WTC11 (cell line): ENCODE measurements at places on chromosomes 2 and 18. TPM values are rescaled to one million over a fixed set of nuclear protein-coding genes. Genes with fewer than 3 reads are reported as not detected.

The NXPH2 gene
- 0.55 to 0.94 TPM (median 0.92 TPM) in 3 replicates for total RNA-seq

The PECR gene
- total RNA-seq = 13.9 to 21.3 TPM (median 19.6 TPM) in 3 replicates

The FEV gene
- not detected in 3 replicates for total RNA-seq

DNA sequence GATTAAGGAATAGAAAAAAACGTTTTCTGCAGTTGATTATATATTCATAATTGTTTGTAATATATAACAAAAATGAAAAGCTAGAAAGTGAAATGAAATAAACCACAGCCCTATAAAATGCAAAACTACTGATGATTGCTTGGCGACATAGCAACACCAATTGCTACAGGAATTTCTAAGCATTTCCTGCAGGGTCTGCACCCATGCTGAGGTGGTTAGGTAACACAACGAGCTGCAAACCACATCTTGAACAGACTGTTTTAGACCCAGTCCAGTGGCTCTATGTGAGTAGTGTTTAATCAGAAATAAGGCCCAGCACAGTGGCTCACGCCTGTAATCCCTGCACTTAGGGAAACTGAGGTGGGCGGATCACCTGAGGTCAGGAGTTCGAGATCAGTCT lies 17.2 kb upstream of the UGT1A9 start:
- no peaks in the 10 kb centered on the region for H3K4me1 ChIP-seq
- no peaks in the 10 kb centered on the region; the same call in 1 of the 2 replicates for H3K27me3 ChIP-seq
- no peak overlapping the region for H3K4me3 ChIP-seq

GRCh38 chr18:59681051-59681450 lies 16.2 kb downstream of the CCBE1 start:
- H3K27me3 ChIP-seq = peaks cover 14% of the 10 kb centered on the region
- DNase-seq = no peak
- H3K4me1 ChIP-seq = peaks cover 51% of the 10 kb centered on the region
- no peak overlapping the region for H3K27ac ChIP-seq
- H3K36me3 ChIP-seq = no peaks in the 10 kb centered on the region

- no peaks in the 10 kb centered on the region for H3K27me3 ChIP-seq
- no peak for DNase-seq
- no peak overlapping the region for H3K4me3 ChIP-seq
- peaks cover 11% of the 10 kb centered on the region for H3K4me1 ChIP-seq
- H3K36me3 ChIP-seq = no peaks in the 10 kb centered on the region
- peak overlapping the region; percentile 12; the same call in 1 of the 2 replicates for H3K27ac ChIP-seq
Observed at GRCh38 chr2:109195193-109196045, 66.4 kb downstream of the SH3RF3 start.

DNA sequence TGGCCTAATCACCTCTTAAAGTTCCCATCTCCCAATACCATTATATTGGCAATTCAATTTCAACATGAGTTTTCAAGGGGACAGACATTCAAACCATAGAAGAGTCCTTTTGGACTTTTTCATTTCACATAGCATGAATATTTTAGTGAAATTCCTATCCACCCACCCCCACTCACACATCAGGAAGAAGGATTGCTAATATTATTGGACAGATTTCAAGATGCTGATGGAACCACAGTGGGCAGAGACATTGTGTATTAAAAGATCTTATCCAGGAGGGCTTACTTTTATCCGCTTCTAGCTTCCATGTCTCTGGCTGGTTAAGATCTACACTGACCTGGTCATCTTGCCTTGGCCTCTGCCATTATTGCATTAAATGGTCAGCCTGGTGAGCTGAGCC lies 297.4 kb upstream of the ACVR2A start:
- H3K4me3 ChIP-seq = no peak overlapping the region
- DNase-seq = no peak
- H3K36me3 ChIP-seq = no peaks in the 10 kb centered on the region
- no peak overlapping the region for H3K27ac ChIP-seq

GRCh38 chr2:162385536-162385935 lies 41.6 kb downstream of the GCA start:
- H3K27ac ChIP-seq = no peak overlapping the region
- no peak overlapping the region for H3K4me3 ChIP-seq
- no peaks in the 10 kb centered on the region for H3K27me3 ChIP-seq
- peaks cover 3% of the 10 kb centered on the region for H3K4me1 ChIP-seq

GRCh38 chr2:145026456-145027455 lies 506.8 kb upstream of the ZEB2 start:
- H3K27ac ChIP-seq = no peak overlapping the region
- no peaks in the 10 kb centered on the region for H3K27me3 ChIP-seq
- DNase-seq = no peak
- H3K4me3 ChIP-seq = no peak overlapping the region

DNA sequence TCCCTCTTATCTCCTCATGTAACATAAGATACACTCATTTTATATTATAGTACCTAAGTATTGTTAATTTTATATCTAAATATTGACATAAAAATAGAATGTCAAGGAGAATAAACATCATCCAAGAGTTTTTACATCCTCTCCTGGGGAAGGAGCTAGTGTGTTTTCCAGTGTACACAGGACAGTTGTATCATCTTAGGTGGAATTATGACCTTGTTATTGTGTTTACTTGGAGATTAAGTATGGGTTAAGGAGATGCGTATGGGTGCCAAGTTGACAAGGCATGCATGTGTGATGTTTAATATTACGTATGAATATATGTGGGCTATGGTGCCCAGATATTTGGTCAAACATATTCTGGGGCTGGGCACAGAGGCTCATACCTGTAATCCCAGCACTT lies 11.2 kb upstream of the DDX1 start:
- H3K36me3 ChIP-seq = no peaks in the 10 kb centered on the region
- peaks cover 10% of the 10 kb centered on the region for H3K4me1 ChIP-seq
- DNase-seq = no peak
- peaks cover 7% of the 10 kb centered on the region; the same call in 1 of the 2 replicates for H3K27me3 ChIP-seq
